ENCODE measurements at places on chromosomes 5 and 9. TPM values are rescaled to one million over a fixed set of nuclear protein-coding genes. Genes with fewer than 3 reads are reported as not detected.

- H3K4me1 ChIP-seq = no peaks in the 10 kb centered on the region
- no peak for DNase-seq
- no peak overlapping the region for H3K27ac ChIP-seq
- H3K36me3 ChIP-seq = no peaks in the 10 kb centered on the region
- H3K27me3 ChIP-seq = no peaks in the 10 kb centered on the region
Measured at GRCh38 chr9:68458918-68459317, 81.8 kb downstream of the TMEM252 start.

- DNase-seq = no peak
- no peaks in the 10 kb centered on the region for H3K36me3 ChIP-seq
- H3K4me3 ChIP-seq = no peak overlapping the region
- no peak overlapping the region for H3K27ac ChIP-seq
- peaks cover 22% of the 10 kb centered on the region for H3K4me1 ChIP-seq
Measured at GRCh38 chr5:143499480-143500114, 96.1 kb upstream of the NR3C1 start.

DNA sequence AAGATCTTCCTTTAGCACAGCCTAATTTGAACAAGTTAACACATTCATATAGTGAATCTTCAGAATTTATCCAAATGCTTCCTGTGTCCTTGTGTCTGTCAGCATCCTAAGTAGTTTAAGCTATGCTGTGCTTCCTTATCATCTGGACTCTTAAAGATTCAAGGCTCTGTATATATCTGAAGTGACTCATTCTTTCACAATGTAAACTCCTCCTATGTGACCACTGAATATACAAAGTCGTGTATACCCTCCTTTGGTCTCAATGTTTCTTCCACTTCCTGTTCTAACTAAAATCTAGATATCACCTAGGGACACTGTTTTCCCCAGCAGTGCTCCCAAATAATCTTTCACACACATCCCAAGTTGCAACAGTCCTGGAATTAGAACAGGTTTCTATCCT, 935.7 kb upstream of the NUDT12 start:
- no peak for DNase-seq
- H3K27me3 ChIP-seq = no peaks in the 10 kb centered on the region
- no peak overlapping the region for H3K27ac ChIP-seq
- no peaks in the 10 kb centered on the region for H3K4me1 ChIP-seq
- no peaks in the 10 kb centered on the region for H3K36me3 ChIP-seq
- no peak overlapping the region for H3K4me3 ChIP-seq

DNA sequence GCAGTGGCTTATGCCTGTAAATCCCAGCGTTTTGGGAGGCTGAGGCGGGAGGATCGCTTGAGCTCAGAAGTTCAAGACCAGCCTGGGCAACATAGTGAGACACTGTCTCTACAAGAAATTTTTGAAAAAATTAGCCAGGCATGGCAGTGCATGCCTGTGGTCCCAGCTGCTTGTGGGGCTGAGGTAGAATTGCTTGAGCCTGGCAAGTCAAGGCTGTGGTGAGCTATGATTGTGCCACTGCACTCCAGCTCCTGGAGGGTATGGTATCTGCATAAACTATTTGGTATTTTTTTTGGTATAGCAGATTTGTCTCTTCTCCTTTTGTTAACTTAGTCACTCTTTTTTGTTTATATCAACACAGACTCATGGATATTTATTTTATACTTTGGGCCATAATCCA, 61.5 kb upstream of the TEX48 start:
- no peak overlapping the region for H3K27ac ChIP-seq
- no peak for DNase-seq
- H3K4me3 ChIP-seq = no peak overlapping the region
- H3K27me3 ChIP-seq = peaks cover 4% of the 10 kb centered on the region

DNA sequence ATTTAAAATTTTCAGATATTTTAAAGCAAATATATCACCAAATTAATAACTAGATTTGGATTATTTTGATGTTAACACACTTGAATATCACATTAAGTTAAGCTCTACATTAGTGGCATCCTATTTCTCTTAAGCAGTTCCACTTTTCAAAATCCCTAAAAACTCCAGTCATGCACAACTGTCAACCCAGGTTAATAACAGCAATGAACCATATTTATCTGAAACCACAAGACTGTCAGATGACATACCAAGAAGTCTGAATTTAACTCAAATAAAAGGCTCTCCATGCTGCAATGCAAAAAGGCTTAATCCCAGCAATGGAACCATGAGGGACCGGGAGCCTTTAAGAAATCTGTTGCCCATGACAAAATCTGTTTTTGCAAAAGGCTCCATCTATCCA, 27.5 kb downstream of the FNIP1 start:
- H3K36me3 ChIP-seq = peaks cover 14% of the 10 kb centered on the region
- H3K4me3 ChIP-seq = no peak overlapping the region
- peaks cover 4% of the 10 kb centered on the region for H3K4me1 ChIP-seq
- DNase-seq = no peak

- H3K27ac ChIP-seq = no peak overlapping the region
- peaks cover 4% of the 10 kb centered on the region for H3K4me1 ChIP-seq
- no peak overlapping the region for H3K4me3 ChIP-seq
- H3K27me3 ChIP-seq = no peaks in the 10 kb centered on the region
- no peaks in the 10 kb centered on the region for H3K36me3 ChIP-seq
Measured at GRCh38 chr5:179307013-179307800, 38.1 kb downstream of the ADAMTS2 start.

DNA sequence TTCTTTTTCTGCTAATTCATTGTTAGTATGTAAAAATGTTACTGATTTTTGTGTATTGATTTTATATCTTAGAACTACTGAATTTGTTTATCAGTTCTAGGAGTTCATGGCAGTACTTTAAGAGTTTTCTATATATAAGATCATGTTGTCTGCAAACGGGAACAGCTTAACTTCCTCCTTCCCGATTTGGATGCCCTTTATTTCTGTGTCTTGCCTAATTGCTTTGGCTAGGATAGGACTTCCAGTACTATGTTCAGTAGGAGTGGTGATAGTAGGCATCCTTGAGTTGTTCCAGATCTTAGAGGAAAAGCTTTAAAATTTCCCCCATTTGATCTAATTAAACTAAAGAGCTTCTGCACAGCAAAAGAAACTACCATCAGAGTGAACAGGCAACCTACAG, 20.1 kb downstream of the RCL1 start:
- no peaks in the 10 kb centered on the region for H3K27me3 ChIP-seq
- no peak overlapping the region for H3K4me3 ChIP-seq
- DNase-seq = no peak
- peaks cover 11% of the 10 kb centered on the region for H3K36me3 ChIP-seq
- no peak overlapping the region for H3K27ac ChIP-seq
- H3K4me1 ChIP-seq = no peaks in the 10 kb centered on the region

GRCh38 chr5:52854301-52854700, 66.6 kb downstream of the ITGA1 start:
- H3K36me3 ChIP-seq = no peaks in the 10 kb centered on the region
- H3K4me1 ChIP-seq = no peaks in the 10 kb centered on the region
- no peak overlapping the region for H3K4me3 ChIP-seq
- H3K27ac ChIP-seq = no peak overlapping the region
- DNase-seq = no peak

DNA sequence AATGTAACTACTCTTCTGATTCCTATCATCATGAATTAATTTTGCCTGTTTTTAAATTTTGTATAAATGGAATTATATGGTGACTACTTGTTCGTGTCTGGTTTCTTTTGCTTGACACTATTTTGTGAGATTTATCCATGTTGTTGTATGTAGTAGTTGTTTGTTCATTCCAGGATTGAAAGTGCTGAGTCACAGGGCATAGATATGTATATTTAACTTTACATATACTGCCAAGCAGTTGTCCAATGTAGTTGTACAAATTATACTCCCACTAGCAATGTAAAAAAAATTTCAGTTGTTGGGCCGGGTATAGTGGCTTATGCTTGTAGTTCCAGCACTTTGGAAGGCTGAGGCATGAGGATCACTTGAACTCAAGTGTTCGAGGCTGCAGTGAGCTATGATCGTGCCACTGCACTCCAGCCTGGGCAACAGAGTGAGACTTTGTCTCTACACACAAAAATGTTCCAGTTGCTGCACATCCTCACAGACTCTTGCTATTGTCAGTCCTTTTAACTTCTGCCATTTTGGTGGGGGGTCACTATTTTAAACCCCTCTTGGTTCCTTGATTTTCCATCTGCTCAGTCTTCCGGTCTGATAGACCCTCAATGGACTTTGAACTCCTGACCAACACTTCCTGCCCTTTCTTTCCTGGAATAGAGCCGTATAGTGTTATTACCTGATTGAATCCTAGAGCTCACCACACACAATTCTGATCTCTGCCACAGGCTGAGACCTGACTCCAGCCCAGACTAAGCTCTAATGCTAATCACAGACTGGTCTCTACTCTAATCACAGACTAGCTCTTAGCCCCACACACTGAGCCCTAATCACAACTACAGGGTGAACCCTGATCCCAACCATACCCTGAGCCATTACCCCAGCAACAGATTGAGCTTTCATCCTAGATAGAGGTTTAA, 69.3 kb upstream of the MELK start:
- H3K4me3 ChIP-seq = no peak overlapping the region
- peaks cover 25% of the 10 kb centered on the region for H3K4me1 ChIP-seq
- no peak overlapping the region for H3K27ac ChIP-seq
- H3K27me3 ChIP-seq = no peaks in the 10 kb centered on the region
- no peak for DNase-seq

- no peak for DNase-seq
- H3K4me1 ChIP-seq = peaks cover 4% of the 10 kb centered on the region
- no peaks in the 10 kb centered on the region for H3K36me3 ChIP-seq
- no peak overlapping the region for H3K4me3 ChIP-seq
Measured at GRCh38 chr5:127451096-127451495, 66.3 kb upstream of the PRRC1 start.

DNA sequence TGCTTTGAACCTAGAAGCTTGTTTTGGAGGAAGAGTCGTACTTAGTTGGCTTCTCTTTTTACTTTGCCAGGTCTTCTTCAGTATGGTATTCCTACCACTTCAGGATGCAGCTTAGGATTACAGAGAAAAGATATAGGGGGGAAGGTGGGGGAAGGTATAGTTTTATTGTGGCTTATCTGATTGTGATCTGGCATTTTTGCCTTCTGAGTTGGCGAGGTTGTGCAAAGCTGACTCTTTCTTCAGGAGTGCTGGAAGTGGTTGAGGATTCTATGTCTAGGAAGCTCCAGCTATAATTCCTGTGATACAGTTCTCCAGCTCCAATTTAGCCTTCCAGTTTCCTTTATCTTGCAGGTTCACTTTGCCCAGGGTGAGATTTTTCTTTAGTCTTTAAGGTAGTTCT, 7.0 kb downstream of the CDC42SE2 start:
- no peak overlapping the region for H3K4me3 ChIP-seq
- no peak overlapping the region for H3K27ac ChIP-seq
- peaks cover 10% of the 10 kb centered on the region for H3K4me1 ChIP-seq
- H3K27me3 ChIP-seq = no peaks in the 10 kb centered on the region

DNA sequence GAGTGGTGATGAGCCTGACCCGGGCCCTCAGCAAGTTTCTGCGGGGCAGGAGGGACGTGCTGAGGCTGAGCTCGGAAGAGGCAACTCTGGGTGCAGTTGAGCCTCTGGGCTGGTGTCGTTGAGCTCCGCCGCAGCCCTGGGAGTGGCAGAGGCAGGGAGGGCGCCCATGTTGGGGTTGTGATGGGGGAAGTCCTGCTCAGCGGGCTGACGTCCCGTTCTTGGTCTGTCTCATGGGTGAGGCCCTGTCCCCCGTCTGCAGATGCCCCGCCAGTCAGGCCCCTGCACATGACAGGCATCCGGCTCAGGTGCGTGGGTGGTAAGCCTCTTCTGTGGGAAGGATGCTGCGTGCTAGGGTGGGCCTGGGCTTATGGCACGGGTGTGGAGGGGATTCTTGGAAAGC, 64.3 kb downstream of the RXRA start:
- no peak overlapping the region for H3K4me3 ChIP-seq
- H3K27me3 ChIP-seq = no peaks in the 10 kb centered on the region
- H3K36me3 ChIP-seq = no peaks in the 10 kb centered on the region
- no peak for DNase-seq
- H3K27ac ChIP-seq = peak overlapping the region; percentile 72

Gene CDH6
- 127 TPM for total RNA-seq

Gene IL9
- total RNA-seq = not detected

Gene HSDL2
- total RNA-seq = 37.5 TPM

Gene OR13C5
- total RNA-seq = not detected

Gene NEK6
- total RNA-seq = 4.6 TPM

Gene TMEFF1
- total RNA-seq = 9.5 TPM

Gene GADD45G
- total RNA-seq = 10.9 TPM

Gene LIFR
- total RNA-seq = 32.7 TPM

Gene TNFSF15
- 7.3 TPM for total RNA-seq

Gene RNF145
- 66.4 TPM for total RNA-seq

Gene IFNB1
- total RNA-seq = not detected

Gene GRIN1
- 0.94 TPM for total RNA-seq

Data from type B pancreatic cell (in vitro differentiated cells).